GM12878 (cell line): ENCODE measurements at places on chromosomes 2 and 18. TPM values are rescaled to one million over a fixed set of nuclear protein-coding genes. Genes with fewer than 3 reads are reported as not detected.
A peak's percentile ranks its signal among the peaks of the same experiment; 100 is the strongest.

GRCh38 chr2:227295806-227296205, 29.2 kb upstream of the MFF start:
- DNase-seq = no peak

GRCh38 chr18:69680123-69680522, 267.6 kb downstream of the CD226 start:
- no peak for DNase-seq

DNA sequence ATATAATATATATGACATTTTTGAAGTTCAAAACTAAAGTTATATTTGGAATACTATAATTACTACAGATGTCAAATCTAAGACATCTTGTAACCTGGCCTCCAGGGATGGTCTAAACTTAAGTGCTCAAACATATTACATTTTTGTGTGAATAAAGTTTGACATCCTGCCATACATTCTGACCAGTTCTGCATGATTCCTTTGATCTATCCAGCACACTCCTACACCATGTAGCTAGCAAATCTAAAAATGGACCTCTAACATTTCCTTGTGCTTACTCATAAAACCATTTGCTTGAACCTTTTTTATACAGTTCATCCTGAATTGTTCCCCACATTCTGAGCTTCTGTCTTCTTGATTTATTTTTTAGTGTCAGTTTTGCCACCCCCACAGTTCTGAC, 294.3 kb upstream of the ZNF804A start:
- no peak for DNase-seq

- DNase-seq = no peak
These were observed 35.0 kb downstream of the TTC32 start for GRCh38 chr2:19866771-19867170.

GRCh38 chr2:201483342-201483741, 31.8 kb downstream of the STRADB start:
- DNase-seq = no peak

DNA sequence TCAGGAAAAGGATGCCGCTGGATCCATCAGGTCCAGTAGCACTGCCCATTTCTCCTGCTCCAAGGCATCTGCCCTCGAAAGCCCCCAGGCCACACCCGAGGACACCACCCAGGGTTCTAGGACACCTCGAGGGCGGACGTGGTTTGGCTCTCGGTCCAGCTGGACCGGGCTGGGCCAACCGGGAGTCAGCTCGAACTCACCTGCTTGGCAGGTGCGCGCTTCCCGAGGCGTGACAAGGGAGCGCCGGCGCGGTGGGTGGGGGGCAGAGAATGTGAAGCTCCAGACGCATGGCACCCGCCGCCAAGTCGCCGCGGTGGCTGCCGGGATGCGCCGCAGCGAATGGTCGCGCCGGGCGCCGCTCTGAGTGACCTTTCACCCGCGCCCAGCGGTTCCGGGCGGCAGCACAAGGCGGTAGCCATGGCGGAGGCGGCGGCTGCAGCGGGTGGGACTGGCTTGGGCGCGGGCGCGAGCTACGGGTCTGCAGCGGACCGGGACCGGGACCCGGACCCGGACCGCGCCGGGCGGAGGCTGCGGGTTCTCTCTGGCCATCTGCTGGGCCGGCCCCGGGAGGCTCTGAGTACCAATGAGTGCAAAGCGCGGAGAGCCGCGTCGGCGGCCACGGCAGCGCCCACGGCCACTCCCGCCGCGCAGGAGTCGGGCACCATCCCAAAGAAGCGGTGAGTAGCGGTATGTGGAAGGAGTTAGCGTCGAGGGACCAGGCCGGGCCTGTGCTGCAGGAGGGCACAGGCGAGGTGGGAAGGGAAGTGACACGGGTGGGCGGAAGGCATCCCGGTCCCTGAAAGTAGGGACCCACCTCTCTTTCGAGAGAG, at the start of gene AGPS:
TSS of gene AGPS (plus strand) at position 401 of the 830 bp plus-strand sequence. CDS start at position 418, 17 bp downstream.
- DNase-seq = peak; percentile 30

DNA sequence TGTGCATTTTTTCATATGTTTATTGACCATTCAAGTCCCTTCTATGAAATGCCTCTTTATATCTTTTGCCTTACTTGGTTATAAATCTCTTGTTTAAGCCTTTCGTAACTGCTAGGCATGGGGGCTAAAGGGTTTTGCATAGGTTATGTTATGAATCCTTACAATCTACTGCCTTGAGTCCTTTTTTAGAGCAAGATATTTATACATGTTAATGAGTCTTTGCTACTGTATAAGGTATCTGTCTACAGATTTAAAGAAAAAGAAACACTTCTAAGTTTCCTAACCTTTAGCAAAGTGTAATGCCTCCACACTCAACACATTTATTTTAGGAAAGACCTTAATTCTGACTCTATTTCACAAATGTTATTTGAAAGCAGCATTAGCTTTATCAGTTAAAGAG, 43.6 kb upstream of the XPO1 start:
- no peak for DNase-seq

DNA sequence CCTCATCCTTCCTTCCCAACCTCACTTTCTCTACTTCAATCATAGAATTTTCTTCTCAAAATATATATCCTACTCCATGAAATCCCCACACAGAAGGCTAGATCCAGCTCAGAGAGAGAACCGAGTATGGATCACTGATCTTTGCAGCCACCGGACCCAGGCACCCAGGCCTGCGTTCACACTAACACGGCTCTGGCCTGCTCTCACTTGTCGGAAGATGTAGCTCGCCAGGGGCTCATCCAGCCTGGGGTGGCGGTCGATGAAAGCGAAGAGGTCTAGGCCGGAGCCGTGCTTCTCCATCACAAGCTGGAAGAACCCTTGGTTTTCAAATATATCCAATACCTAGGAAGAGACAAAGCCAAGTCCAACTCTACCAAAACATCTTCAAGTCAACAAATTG, 12.7 kb upstream of the MTERF4 start:
- DNase-seq = no peak

GRCh38 chr2:236823041-236823629, 253.5 kb downstream of the ACKR3 start:
- DNase-seq = no peak

GRCh38 chr2:15273452-15273851, 287.7 kb downstream of the NBAS start:
- DNase-seq = no peak

- no peak for DNase-seq
These were observed 234.8 kb upstream of the SMAD2 start for GRCh38 chr18:48165111-48165866.

- DNase-seq = no peak
These were observed 3.1 kb downstream of the COL3A1 start for GRCh38 chr2:188977317-188977716.

DNA sequence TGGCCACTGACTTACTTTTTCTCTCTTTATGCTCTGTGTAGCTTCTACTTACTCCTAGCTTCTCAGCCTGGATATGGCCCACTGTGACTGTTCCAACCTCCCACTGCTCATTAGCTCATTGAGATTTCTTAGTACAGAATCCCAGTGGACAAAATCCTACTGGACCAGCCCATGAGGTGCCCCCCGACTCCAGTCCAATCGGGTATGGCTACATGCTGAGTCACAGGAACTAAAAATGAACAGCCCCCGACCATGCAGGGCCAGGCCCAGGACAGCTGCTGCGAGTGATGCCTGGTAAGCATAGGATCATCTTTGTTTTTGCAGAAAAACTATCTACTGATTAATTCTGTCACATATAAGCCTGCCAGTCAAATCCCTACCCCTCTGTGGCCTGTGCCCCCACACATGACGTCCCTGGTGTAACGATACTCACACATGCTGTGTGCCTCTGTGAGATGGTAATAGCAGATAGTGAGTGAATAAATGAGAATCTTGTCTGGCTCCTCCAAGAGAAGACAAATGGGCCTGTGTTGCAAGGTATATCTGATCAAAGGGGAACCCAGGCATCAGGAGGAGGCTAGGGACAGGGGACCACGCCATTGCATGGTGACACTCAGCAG, 85.9 kb upstream of the KLF7 start:
- DNase-seq = no peak

- no peak for DNase-seq
These were observed 80.2 kb downstream of the NDUFA10 start for GRCh38 chr2:239944694-239945551.

- DNase-seq = no peak
These were observed 258.7 kb upstream of the LINC00305 start for GRCh38 chr18:64407606-64408005.

DNA sequence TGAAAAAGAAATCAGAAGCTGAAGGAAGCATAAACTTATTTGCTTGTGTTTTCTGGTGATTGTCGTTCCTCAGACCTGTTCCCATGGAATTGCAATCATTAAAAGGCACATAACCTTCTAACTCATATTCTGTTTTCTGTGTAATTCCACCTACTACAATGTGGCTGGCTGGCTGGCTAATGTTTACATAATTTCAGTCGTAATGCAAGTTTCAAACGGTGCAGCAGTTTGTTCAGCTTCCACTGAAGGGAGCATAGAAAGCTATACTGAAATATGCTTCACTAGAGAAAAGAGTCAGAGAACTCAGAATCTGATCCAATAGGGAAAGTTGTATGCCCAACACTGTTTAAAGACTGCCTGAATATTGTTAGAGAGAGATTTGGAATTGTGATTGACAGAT, 27.1 kb upstream of the SCN7A start:
- DNase-seq = no peak

DNA sequence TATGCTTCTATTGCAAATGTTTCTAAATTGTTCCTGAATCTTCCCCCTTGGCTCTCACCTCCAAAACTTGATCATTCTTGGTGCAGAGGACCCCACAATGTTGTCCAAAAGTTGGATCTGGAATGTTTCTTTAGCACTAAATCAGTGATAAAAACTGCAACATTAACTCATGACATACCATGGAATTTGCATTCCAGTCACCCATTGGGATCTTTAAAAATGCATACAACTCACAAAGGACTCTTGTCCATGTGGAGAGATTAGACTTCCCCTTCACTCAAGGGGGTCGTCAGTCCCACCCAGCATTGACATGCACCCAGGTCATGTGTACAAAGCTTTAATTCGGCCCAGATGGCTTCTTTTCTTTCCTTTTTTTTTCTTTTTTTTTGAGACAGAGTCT, 169.3 kb downstream of the SETBP1 start:
- DNase-seq = no peak

DNA sequence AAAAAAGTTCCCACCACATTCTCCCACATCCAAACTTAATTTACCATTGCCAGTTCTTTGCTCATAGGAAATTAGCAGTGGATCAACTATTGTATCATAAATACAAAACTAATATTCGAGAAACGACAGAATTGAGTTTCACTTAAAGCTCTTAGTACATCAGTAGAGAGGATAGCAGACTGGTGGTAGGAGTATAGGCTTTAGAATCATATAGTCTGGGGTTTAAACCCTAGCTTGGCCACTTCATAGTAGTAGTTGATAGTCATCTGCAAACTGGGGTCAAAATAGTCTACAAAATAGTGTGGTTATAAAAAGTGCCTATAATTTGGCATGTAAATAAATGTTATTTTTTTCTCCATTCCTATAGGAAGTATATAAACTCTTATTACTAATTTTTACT, 30.9 kb downstream of the PIK3C3 start:
- DNase-seq = no peak

DNA sequence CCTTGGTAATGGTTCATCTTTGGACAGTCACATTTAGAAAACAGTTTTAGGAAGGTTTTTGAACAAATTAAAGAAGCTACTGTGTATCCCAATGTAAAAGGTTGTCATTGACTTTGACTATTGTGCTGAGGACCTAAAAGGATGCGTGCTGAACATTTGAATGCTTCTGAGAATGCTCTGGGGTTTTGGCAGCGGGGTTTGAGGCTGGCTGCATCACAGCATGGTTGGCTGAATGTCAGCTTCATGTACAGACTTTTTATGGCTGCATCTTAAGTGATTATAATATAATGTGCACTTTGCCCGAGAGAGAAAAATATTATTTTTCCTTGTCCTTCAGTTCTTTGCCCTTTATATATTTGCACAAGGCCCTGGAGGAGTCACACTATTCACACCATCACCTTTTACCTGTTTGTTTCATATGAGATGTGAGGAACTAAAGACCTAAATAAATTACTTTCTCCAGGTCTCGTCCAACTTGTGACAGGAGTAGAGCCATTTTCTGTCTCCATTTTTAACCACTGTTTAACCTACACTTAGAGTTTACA, 125.9 kb downstream of the CCDC85A start:
- no peak for DNase-seq

GRCh38 chr18:65869527-65869926, 118.7 kb downstream of the CDH7 start:
- no peak for DNase-seq

- DNase-seq = no peak
These were observed 39.8 kb downstream of the IWS1 start for GRCh38 chr2:127486247-127487058.

DNA sequence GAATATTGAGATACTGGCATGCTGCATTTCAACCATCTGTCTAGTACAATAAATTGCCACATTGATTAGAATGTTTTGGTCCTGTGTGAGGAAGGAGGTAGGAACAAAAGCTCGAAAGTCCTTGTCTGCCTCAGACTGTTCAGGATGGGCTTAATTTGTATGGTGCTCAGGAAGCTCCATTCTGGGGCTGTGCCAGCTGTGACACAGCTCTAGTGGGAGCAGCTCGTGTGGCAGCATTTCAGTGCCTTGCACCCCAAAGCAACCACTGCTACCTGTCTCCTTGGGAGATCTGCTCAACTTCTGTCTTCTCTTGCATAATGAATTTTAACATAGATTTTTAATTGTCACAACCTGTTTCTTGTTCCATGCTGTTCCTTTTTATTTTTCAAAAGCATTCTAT, 144.4 kb upstream of the THUMPD2 start:
- DNase-seq = no peak

DNA sequence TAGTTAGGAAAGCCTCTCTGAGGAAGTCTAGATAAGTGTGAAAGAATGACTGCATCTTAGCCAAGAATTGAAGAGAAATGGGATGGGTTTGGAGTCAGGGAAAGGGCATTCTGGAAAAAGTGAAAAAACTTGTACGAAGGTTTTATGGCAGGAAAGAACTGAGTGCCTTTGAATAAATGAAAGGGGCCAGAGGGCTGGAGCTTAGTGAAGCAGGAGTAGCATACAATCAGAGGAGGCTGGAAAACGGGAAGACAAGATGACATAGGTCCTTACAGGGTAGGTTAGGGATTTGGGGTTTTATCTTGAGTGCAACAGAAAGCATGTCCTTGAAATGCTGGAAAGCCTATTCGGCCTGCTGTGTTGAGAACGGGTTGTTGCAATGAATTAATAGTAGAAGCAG, 152.6 kb upstream of the RND3 start:
- DNase-seq = no peak

DNA sequence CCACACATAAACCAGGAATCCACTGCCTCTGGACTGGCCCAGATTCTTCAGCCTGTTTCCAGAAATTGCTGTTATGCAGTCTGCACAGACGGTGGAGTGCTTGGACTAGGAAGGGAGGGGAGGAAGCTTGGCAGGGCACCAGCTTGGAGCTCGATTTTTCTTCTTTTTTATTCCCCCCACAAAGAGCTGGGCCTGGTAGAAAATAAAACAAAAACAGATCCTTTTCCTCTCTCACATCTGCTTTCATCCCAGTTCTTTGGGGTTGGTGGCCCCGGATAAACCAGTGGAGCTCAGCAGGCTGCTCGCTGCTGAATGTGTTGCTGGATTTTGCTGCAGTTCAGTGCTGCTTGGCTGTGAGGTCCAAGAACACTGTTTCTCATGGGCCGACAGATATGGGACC, 16.0 kb downstream of the LRRTM1 start:
- no peak for DNase-seq

GRCh38 chr2:144849612-144850011, 329.7 kb upstream of the ZEB2 start:
- DNase-seq = no peak

- DNase-seq = no peak
These were observed 135.3 kb downstream of the CCDC148 start for GRCh38 chr2:158321264-158321663.

RAB27B gene
- total RNA-seq = 0.03 TPM in 1 of 2 replicates, not detected in the other

SPTBN1 gene
- 146 and 154 TPM in 2 replicates for total RNA-seq

HOXD12 gene
- not detected in 2 replicates for total RNA-seq

ABCG8 gene
- not detected in 2 replicates for total RNA-seq

HMSD gene
- total RNA-seq = 49.4 and 62.2 TPM in 2 replicates
